ENCODE measurements at places on chromosomes 12 and 14.
A peak's percentile ranks its signal among the peaks of the same experiment; 100 is the strongest.

GRCh38 chr12:49763006-49763591, 21.7 kb downstream of the TMBIM6 start:
- DNase-seq, result peak; percentile 85

DNA sequence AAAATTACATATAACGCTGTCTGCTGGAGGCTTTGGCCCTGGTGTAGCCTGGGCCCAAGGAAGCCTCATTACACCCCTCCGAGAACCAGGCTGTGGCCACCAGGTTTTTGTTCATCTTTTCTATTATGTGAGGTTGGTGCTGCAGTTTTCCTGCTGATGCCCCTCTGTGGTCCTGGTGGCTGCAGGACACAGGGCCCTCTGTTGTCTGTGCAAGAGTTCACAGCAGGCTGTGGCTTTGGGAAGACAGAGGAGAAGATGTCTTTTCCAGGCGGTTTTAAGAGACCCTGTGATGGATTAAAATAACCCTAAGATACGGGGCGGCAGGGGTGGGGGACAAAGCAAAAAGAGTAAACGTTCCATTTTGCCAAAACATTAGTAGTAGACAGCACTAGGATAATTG, 121.5 kb downstream of the ADGRD1 start:
- DNase-seq, result no peak

DNA sequence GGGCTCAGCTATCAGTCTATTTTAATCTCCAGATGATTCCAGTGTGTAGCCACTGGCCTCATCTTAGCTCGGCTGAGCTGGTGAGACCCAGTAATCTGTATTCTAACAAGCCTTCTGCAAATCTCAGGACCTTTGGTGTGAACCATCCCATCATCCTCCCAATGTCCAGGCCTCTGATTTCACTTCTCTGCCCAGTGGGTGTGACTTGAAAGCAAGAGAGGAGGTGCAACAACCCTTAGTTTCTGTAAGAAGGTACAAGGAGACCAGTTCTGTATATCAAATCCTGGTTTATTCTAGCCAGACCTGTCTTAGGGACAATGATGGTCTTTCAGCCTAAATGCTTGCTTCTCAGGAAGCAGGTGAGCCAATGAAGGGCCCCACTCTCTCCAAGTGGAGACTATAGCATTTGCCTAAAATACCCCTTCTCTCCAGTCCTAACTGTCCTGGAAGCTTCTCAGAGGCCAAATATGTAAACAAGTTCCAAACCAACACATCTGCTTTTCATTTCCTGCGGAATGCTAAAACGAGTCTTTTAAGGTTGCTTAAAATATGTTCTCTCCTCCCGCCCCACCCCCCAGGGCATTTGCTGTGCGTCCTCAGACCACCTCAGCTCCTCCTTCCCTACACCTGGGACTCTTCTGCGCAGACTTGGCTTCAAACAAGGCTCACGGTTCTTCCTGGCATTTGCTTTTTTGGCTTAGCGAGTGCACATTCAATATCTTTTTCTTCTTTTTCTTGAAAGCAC, 78.4 kb upstream of the FUT8 start:
- no peak for DNase-seq

- peak; percentile 28 for DNase-seq
Observed at GRCh38 chr12:89351489-89352241, 636 bp downstream of the DUSP6 start.

GRCh38 chr12:59580050-59580449, 15.8 kb upstream of the SLC16A7 start:
- DNase-seq, result no peak

- no peak for DNase-seq
Observed at GRCh38 chr12:52200781-52201450, 9.1 kb upstream of the KRT80 start.

DNA sequence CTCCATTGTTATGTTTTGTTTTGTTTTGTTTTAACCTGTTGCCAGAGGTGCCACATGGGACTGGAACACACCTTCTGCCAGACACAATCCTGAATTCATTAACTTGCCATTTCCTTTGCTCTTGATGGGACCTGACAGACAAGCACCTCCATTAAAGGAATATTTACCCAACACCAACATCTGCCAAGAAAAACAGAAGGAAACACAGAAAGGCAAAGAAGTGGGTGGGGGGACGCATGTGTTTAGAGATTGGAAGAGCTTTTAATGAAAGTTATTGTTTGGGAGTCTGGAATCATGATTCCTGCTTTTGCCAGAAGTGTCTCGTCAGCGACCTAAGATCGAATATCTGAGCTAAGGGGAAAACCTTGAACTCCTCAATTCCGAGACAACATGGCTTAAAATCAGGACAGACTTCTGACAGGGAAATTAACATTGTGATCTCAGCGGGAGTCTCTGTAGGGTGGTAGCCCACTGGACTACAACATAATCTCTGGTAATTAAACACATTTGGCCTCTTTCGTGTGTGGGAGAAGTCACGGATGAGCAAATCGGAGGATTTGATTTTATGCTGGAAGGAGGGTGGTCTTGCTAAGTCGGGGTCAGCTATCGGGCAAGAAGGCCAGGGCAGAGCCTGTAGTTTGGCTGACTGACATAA, 210.4 kb upstream of the FAR2 start:
- no peak for DNase-seq

- no peak for DNase-seq
Observed at GRCh38 chr14:100376751-100377171, 53.6 kb downstream of the SLC25A47 start.

GRCh38 chr12:9319044-9319841, 111.0 kb upstream of the PZP start:
- DNase-seq, result peak; percentile 43

DNA sequence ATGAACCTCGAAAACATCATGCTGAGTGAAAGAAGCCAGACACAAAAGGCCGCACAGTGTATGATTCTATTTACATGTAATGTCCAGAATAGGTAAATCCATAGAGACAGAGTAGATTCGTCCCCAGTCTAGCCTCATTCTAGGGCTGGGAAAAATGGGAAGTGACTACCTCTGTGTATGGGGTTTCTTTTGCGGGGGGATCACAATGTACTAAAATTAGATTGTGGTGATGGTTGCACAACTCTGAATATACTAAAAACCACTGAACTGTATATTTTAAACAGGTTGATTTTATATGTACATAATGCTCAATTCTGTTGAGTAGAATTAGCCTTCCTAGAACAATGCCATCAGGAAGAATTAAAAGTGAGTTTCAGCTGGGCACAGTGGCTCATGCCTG, 6.3 kb upstream of the RILPL2 start:
- peak; percentile 83 for DNase-seq

- no peak for DNase-seq
Observed at GRCh38 chr12:104494793-104495158, 38.0 kb downstream of the CHST11 start.

GRCh38 chr12:15562263-15562662, 226.9 kb downstream of the EPS8 start:
- DNase-seq, result peak; percentile 69

DNA sequence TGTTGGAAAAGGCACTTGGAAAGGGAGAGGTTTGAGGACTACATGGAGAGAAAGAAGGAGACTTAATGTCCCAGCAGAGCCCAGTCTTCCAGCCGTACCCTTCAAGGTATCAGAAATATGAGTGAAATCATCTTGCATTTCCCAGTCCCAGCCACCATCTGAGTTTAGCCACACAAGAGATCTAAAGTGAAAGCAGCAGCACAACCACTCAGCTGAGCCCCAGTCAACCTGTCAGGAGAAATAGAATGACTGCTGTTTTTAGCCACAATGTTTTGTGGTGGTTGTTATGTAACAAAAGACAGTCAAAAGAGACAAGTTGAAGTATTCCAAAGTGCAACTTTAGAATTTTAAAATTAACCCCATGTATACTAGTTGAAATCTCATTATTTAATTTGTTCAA, 28.0 kb downstream of the DERA start:
- DNase-seq, result peak; percentile 69

DNA sequence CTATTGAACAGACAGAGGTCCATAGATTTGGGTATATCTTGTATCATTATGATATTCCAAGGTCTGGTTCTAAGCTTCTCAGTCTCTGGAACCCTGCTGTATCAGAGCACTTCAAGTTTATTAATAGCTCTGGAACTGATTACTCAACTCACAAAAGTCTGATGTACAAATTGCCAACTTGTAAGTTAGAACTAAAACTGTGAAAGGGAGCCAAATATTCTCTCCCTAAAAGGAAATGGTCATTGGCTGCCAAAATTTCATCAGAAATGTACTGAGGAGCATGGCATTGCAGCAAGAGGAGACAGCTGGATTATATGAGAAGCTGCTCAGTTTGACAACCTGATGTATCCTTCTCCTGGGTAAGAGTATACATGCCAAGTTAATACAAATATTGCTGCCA, 828.8 kb upstream of the SEL1L start:
- no peak for DNase-seq

- no peak for DNase-seq
Observed at GRCh38 chr12:107461222-107461975, 224.2 kb upstream of the PWP1 start.

- no peak for DNase-seq
Observed at GRCh38 chr12:117967512-117967911, 1.3 kb downstream of the KSR2 start.

GRCh38 chr14:42909659-42910058, 1303.0 kb downstream of the LRFN5 start:
- DNase-seq, result no peak

Data from KBM-7 (cell line).